Naive B cell (primary cell): ENCODE measurements at places on chromosomes 2 and 18.

- DNase-seq, result no peak
Observed at GRCh38 chr2:85428343-85428881, 9.9 kb downstream of the SH2D6 start.

- DNase-seq, result no peak
Observed at GRCh38 chr2:37459095-37459981, 114.9 kb downstream of the QPCT start.

DNA sequence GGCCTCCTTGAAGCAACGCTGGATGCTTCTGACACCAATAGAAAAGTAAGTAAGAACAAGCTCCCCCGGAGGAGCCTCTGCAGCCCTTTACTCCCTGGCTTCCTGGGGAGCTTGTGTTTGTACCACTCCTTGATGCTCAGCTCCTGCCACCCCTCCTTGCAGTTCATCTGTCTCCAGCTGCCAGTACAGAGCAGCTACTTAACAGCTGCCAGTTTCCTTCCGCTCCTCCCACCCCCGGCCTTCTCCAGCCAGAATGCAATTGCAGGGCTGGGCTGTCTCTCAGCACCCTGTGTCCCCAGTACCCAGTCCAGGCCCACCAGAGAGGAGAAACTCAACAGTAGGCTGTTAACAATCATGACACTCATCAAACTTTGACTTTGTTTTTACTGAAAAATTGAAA, 109.4 kb downstream of the AOX1 start:
- DNase-seq, result peak; percentile 24

DNA sequence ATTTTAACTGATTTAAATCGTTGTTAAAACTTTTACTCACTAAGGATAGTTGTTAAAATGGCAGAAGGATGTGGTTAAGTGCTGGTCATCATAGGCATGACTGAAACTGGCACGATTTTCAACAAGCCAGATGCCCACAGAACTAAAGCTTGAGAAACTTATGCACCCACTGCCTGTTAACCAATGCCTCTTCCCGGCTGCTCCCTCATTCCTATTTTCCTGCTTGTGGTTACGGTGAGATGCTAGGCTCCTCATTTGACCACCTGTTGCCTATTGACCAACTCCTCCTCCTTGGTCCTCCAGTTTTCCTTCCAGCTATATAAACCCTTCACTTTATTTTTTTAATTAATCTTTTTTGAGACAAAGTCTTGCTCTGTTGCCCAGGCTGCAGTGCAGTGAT, 238.7 kb downstream of the TFCP2L1 start:
- no peak for DNase-seq
